ENCODE measurements at places on chromosomes 13 and 19.

DNA sequence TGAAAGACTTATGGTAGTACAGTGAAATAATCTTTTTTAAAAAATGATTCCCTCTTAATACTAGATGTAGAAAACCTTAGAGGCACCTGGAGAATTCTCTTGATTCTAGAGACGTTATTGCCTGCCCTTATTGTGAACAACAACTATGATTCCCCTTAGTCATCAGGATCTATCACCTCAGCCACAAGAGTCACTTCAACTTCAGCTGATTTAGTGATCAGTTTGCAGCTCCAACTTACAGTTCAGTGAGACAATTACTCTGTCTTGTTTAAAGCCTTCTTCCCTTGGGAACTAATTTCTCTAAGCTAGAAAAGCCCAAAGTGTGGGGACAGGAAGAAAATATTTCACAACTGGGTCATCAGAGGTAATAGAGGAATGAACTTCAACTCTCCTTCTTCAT is 254.3 kb upstream of the SLITRK1 start:
- no peak for DNase-seq

- DNase-seq: no peak
Measured at GRCh38 chr13:66532146-66532545, 698.0 kb downstream of the PCDH9 start.

GRCh38 chr13:80783926-80784565 is 443.1 kb upstream of the SPRY2 start:
- no peak for DNase-seq

DNA sequence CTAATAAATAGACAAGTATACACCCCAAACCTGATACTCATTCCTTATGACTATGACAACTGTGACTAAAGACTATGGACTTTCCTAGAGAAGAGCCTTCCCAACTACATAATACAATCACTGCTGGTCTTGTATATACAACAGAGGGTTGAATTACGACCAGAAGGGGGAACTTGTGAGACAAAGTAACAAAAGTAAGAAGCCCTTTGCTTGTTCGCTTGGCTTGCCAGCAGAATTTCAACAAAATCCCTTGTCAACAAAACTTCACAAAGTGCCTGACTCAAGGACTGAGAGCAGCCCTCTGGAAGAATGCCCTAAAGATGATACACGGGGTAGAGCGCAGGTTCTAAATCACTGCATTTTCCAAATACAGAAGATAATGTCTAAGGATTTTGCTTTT is 99.4 kb downstream of the WASF3 start:
- DNase-seq: no peak

GRCh38 chr19:11927227-11927626 is 2.3 kb downstream of the ZNF700 start:
- DNase-seq: no peak

- DNase-seq: no peak
Measured at GRCh38 chr19:53422551-53422950, 9.2 kb upstream of the ZNF761 start.

DNA sequence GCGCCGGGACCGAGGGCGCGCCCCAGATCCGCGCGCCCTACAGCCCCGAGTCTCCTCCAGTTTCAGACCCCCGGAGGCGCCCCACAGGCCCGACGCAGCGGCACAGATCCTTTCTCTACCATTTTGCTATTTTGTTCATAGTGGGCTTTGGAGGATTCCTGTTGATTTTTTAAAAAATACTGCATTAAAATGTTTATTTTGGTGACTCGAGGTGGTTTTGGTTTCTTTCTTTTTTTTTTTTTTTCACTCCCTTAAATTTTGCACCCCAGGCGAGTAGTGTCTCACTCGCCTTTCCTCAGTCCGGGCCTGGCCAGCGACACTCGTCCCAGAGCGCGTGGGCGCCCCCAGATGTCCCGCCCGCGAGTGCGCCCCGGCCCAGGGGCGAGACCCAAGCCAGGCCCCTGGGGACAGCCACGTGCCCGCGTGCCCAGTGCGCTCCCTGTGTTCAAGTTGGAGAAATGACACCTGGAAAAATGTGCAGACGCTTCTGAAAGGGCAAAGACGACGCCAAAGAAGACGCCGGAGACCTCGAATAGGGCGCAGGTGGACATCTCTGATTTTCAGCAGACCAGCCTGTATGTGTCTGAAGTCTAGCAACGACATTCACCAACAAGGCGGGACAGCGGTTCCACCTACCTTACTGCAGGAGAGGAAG is 471 bp upstream of the INSR start:
- no peak for DNase-seq

GRCh38 chr19:6719992-6720368 is 470 bp downstream of the C3 start:
- no peak for DNase-seq

GRCh38 chr13:83220241-83220640 is 662.0 kb downstream of the SLITRK1 start:
- DNase-seq: no peak

DNA sequence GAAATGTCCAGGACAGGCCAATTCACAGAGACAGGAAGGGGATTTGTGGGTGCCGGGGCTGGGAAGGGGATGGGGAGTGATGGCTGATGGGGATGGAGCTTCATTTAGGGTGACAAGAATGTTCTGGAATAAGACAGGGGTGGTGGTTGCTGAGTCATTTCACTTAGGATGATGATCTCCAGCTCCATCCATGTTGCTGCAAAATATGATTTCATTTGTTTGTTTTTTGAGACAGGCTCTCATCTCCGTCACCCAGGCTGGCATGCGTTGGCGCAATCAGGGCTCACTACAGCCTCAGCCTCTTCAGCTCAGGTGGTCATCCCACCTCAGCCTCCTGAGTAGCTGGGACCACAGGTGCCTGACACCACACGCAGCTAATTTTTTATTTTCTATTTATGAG is 3.1 kb upstream of the JSRP1 start:
- no peak for DNase-seq

GRCh38 chr13:36431204-36432105 is 840 bp upstream of the CCNA1 start:
- no peak for DNase-seq

- no peak for DNase-seq
Measured at GRCh38 chr13:44052780-44053184, 173.1 kb downstream of the LACC1 start.

GRCh38 chr19:53809518-53810186 is 14.5 kb downstream of the NLRP12 start:
- no peak for DNase-seq

GRCh38 chr19:2290441-2291184 is 8.6 kb upstream of the PEAK3 start:
- peak; percentile 25 for DNase-seq

DNA sequence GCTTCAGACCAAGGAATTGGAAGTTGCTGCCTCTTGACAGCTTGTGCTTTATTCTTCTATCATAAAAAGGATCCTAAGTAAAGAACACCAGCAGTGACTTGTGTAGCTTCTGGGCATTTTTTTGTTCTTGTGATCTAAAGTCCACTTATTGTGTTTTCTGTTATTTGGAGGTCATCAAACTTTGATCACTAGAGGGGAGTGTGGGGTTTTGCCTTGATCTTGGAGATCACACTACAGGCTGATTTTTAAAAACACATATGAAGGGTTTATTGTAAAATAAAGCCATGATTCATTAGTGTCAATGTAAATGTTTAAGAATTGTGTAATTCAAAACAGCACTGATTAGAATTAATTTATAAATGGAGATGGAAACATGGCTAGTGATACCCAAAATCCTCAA is 328.7 kb upstream of the EDNRB start:
- no peak for DNase-seq

GRCh38 chr13:22703601-22704209 is 477.1 kb upstream of the SGCG start:
- DNase-seq: no peak

GRCh38 chr19:54186351-54186750 is 3.0 kb downstream of the MBOAT7 start:
- DNase-seq: no peak

DNA sequence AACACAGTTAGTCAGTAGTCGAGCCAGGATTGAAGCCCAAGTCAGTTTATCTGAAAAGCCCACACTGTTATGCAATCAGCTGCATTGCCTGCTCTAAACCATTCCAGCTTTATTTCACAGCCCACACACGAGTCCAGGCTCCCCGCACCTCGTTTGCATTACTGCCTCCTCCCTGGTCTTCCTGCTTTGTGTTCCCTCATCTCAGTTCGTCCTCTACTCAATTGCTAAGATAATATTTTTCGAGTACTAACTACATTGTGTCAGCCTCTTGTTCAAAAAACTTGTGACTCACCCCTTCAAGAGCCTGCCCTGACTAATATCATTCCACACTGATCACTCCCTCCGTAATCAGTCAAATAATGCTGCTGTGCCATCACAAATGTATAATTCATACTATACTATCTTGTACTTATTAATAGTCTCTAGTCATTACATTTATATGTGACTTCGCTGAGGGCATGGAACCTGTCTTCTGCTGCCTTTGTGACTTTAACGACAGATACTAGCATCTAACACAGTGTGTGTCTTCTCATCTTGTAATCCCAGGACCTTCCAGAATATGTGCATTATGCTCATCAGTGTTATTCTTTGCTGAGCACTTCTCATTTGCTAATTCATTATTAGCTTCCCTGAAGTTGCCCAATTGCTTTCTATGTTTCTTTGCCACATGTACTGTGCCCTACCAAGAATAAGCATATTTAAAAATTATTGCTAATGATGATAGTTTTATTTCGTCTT is 26.2 kb upstream of the WDFY2 start:
- no peak for DNase-seq

- no peak for DNase-seq
Measured at GRCh38 chr13:110921209-110921608, 6.3 kb upstream of the ANKRD10 start.

GRCh38 chr13:111506621-111507020 is 186.2 kb downstream of the TEX29 start:
- no peak for DNase-seq

GRCh38 chr19:55276720-55277430 is 3.0 kb downstream of the HSPBP1 start:
- DNase-seq: no peak

- no peak for DNase-seq
Measured at GRCh38 chr13:98485561-98485960, 91.3 kb downstream of the STK24 start.

GRCh38 chr19:17522988-17523872 is 11.8 kb downstream of the PGLS start:
- no peak for DNase-seq

Measured in activated CD4-positive, alpha-beta T cell treated with anti-CD3 and anti-CD28 coated beads, Interleukin-2, amount 50 U/mL, for 1 hour (primary cell).